GDM1 (cell line): ENCODE measurements at places on chromosomes 12 and 14.

GRCh38 chr12:27688671-27689070 is 7.6 kb upstream of the REP15 start:
- no peak for DNase-seq

- DNase-seq, result no peak
Measured at GRCh38 chr12:9156119-9156518, 40.4 kb upstream of the A2M start.

GRCh38 chr14:73250781-73251500 is 13.6 kb downstream of the PAPLN start:
- DNase-seq, result no peak

GRCh38 chr14:79581912-79582576 is 629.3 kb downstream of the DIO2 start:
- no peak for DNase-seq

- DNase-seq, result no peak
Measured at GRCh38 chr12:70741256-70741655, 104.0 kb upstream of the PTPRB start.

- no peak for DNase-seq
Measured at GRCh38 chr14:27427796-27428195, 830.0 kb upstream of the NOVA1 start.

DNA sequence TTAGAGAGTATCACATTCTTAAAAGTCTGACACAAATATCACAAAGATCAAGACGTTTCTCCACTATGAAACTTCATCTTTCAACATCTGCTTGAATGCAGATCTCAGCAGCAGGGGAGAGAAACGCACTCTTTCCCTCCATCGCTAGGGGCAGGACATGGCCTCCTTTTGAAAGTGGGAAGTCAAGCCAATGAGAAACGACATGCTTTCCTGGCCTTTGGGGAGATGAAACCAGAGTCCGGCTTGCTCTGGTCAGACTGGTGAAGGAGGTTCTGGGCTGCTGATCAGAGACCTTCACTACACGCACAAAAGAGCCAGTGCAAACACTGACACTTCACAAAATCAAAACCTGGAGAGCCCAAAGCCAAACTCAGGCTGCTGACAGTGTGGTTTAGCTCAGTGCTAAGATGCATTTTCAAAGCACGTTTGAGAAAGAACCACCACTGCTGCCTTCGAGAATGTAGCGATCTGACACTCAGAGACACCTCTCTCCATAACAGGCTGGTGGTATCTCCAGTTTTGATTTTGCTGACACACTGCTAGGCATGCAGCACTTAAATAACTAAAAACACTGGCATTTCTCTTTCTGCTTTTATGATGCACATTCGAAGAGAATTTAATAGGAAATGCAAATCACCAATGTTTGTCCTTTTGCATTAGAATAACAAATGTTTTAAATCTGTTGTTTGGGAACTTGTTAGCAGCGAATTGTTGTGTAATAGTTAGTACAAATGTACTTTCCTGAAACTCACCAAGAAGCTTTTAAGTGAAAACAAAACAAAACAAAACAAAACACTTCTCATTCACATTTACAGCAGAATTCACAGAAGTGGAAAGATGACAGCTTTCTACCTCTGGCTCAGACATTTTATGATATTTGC is 93.9 kb upstream of the OVCH1 start:
- no peak for DNase-seq

DNA sequence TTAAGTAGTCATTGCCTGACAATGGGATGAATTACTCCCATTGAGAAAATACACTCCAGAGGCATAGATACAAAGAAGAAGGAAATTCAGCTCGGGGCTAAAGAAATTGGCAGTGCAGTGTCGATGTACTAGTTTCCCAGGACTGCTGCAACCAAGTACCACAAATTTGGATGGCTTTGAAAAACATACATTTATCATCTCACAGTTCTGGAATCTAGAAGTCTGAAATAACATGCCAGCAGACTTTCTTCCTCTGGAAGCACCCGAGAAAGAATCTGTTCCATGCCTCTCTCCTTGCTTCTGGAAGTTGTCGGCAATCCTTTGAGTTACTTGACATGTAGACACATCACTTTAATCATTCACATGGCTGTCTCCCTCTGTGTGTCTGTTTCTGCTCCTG is 101.9 kb downstream of the TMTC3 start:
- DNase-seq, result no peak

DNA sequence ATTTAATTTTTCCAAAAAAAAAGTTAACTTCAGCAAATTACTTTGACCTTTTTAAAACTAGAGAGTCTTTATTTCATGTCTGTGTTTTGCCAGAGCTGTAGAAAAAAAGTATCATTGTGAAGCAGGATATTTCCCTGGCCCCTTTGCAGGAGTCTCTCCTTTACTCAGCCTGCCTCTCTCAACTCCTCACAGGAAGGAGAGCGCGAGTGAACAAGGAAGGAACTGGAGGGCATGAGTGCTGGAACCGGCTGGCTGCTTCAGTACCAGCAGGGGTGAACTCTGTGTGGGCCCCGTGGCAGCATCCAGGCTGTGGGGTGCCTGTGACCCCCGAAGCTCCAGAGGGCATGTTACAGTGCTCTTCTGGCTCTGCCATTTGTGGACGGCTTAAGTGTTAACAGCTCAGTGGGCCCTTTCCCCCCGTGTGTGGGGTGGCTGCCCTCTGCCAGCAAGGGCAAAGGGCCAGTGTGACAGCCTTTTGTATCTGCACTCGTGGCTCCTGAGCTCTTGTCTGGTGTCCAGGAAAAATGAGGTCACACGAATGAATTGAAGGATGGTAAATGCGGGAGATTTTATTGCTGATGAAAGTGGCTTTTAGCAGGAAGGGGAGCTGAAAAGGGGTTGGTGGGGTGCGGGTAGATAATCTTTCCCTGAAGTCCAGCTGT is 76.6 kb upstream of the KCNH3 start:
- no peak for DNase-seq

GRCh38 chr14:104278214-104278534 is 139.8 kb downstream of the KIF26A start:
- no peak for DNase-seq

DNA sequence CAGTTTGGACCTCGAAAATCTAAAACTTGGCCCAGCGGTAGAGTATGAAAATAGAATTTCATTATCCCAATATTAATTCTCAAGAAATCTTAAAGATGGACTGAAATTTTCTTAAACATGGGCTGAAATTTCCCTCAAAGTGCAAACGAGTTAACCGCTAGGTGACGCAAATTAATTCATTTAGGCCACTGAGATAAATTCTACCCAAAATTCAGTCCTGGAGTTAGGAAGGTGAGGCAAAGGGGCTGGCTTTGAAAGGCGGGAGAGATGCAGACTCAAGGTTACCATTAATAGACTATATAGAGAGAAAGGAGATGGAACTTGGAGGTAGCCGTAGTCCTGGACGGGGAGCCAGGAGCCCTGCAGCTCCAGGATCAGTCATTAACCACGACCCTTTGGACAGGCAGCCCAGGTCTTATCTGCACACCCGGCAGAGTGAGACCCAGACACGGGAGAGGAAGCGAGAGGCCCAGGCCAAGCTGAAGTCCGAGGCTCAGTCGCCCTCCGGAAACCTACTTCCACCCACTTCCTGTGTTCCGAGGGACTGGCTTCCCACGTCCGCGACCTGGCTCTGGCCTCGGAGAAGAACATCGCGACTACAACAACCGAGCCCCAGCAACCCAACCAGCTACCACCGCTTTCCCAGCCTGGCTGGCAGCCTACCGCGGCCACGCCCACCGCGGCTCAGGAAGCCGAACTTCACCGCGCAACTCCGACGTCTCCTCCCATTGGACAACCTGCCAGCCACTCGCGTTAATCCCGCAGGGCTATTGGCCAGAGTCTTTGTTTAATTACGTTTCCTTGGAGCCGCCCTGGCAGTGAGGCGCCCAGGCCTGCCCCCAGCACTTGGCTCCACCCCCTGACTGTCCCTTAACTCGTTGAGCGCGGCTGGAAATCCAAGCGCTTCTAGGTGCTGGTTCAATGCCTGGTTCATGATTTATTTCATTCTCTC is at the start of gene EFCAB11:
EFCAB11 (minus strand) TSS at position 661 of the 952 bp plus-strand sequence; CDS start at position 591, 70 bp downstream.
- DNase-seq, result peak; percentile 95

GRCh38 chr12:41221491-41221890 is 33.4 kb downstream of the PDZRN4 start:
- no peak for DNase-seq

DNA sequence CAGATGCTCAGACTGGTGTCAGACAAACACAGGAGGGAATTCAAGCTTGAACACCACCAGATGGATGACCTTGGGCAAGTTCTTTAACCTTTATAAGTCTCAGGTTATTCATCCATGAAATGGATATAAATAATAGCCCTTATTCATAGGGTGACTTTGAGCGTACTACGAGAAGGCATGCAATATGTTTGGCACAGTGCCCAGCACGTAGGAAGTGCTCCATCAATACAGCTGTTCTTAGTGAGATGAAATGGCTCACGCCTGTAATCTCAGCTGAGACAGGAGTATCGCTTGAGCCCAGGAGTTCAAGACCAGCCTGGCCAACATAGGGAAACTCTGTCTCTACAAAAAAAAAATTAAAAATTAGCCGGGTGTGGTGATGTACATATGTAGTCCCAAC is 84.8 kb upstream of the FICD start:
- DNase-seq, result no peak

GRCh38 chr12:120712610-120713009 is 2.4 kb downstream of the UNC119B start:
- no peak for DNase-seq

- DNase-seq, result no peak
Measured at GRCh38 chr12:85804663-85805062, 31.5 kb downstream of the RASSF9 start.

- no peak for DNase-seq
Measured at GRCh38 chr12:111110556-111110955, 190.2 kb upstream of the MYL2 start.

GRCh38 chr12:108399514-108399913 is 60.4 kb upstream of the CMKLR1 start:
- no peak for DNase-seq

GRCh38 chr12:9221483-9221882 is 13.3 kb upstream of the PZP start:
- no peak for DNase-seq

DNA sequence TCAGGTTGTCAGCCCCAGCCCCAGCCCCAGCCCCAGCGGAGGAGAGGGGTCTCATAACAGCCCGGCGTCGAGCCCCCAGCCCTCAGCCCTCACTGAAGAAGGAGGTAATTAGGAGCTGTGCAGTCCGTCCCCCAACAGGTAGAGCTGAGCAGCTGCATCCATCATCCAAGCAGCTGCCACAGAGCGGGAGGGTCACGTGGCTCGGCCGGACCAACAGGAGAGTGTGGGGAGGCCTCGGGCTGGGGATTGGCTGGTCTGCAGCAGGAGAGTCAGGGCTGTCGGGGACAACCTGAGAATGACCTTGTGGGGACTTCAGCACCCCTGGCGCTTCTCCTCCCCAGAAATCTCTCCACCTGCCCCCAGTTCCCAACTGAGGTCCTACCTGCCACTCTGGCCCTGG is 29.6 kb downstream of the SMUG1 start:
- no peak for DNase-seq

GRCh38 chr12:92075425-92075914 is 70.2 kb downstream of the BTG1 start:
- no peak for DNase-seq

- DNase-seq, result no peak
Measured at GRCh38 chr12:24770821-24771220, 178.1 kb downstream of the BCAT1 start.

DNA sequence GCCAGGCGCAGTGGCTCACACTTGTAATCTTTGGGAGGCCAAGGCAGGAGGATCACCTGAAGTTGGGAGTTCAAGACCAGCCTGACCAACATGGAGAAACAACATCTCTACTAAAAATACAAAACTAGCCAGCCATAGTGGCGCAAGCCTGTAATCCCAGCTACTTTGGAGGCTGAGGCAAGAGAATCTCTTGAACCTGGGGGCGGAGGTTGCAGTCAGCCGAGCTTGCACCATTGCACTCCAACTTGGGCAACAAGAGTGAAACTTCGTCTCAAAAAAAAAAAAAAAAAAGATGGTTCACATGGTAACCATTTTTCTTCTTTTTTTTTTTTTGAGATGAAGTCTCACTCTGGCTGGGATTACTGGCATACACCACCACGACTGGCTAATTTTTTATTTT is 35.3 kb downstream of the SLC2A14 start:
- DNase-seq, result no peak

DNA sequence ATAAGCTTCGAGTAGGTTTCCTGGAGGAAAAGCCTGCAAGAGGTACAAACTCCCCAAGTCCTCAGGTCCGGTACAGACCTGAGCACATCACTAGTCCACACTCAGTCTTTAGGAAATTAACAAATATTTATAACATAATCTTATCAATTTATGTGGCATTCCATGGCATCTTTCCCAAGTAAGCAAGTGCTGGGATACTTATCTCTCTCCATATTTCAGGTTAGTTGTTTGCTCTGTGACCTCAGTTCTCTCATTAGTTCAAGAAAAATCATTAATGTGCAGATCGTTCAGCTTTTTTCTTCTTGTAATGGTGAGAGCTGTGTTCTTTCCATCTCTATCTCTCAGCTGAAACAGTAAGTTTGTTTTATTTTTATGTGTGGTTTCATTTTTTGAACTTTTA is 34.7 kb downstream of the SPATA7 start:
- DNase-seq, result no peak

DNA sequence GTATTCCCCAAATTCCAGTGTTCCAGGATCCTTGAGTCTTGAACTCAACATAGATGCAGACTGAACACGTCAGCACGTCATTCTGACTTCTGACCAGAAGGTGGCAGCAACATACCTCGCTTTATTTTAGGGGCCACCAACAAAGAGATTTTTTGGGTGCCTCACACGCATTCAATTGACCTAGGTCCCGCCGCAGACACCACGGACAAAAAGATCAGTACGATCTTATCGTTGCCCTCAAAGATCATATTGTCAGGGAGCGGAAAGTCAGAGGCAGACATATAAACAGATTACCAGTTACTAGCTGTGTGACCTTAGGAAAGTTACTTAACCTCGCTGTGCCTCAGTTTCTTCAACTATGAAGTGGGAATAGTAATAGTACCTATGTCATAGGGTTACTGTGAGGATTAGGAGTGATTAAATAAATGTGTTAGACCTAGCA is 6.5 kb upstream of the PRPH start:
- DNase-seq, result peak; percentile 34

DNA sequence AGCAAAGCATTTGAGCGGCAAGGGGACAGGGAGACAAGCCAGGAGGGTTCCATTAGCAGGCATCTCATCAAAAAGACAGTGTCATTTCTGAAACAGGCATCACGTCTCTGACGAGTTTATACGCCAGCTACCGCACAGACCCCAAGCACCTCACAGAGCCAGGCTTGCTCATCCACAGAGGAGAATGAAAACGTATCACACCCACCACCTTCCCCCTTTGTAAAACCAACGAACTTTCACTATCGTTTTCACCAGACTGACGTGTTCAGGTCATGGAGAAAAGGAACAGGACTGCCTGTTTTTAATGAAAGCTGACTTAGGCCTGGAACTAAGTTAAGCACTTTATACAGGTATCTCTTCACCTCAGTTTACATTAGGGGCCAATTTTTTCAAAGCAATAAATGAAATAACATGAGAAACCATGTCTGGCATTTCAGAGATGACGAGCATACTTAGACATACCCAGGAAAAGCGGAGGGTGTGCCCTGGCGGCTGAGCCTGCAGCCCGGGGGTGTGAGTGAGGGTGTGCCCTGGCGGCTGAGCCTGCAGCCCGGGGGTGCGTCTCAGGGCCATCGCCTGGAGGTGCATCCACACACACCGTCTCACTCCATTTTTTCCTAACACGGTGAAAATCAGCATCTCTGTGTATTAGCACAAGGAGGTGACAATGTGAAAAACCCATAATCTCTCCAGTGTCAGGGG is 41.9 kb downstream of the STX2 start:
- no peak for DNase-seq
